RWPE2 (cell line): ENCODE measurements at places on chromosomes 5 and 9.

- DNase-seq = no peak
Observed at GRCh38 chr9:112489039-112489546, 2.5 kb downstream of the KIAA1958 start.

- no peak for DNase-seq
Observed at GRCh38 chr5:121399879-121400278, 451.8 kb upstream of the FTMT start.

DNA sequence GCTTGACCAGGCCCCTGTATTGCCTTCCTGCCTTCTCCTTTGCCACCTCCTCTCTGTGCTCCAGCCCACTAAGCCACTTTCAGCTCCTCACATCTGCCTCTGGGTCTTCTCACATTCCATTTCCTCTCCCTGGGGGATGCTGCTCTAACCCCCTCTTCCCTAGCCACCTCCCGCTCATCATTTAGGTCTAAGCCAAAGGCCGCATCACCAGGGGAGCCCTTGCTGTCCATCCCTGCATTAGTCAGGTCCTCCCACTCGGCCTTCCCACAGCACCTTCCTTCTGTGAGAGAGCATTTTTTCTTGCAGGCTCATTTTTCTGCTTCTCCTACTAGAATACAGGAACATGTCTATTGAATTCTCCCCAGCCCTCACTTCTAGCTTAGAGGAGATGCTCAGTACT, 72.6 kb upstream of the GALNT10 start:
- DNase-seq = no peak

GRCh38 chr5:39219437-39219836, at the start of gene FYB1:
FYB1 (minus strand) TSS chr5:39219563; CDS start chr5:39202960, 16,603 bp downstream.
- DNase-seq = no peak

- no peak for DNase-seq
Observed at GRCh38 chr9:124357721-124358361, 57.4 kb downstream of the PSMB7 start.

GRCh38 chr9:126154182-126154827, 172.3 kb upstream of the MVB12B start:
- no peak for DNase-seq

GRCh38 chr5:36619012-36619635, 12.7 kb downstream of the SLC1A3 start:
- no peak for DNase-seq

DNA sequence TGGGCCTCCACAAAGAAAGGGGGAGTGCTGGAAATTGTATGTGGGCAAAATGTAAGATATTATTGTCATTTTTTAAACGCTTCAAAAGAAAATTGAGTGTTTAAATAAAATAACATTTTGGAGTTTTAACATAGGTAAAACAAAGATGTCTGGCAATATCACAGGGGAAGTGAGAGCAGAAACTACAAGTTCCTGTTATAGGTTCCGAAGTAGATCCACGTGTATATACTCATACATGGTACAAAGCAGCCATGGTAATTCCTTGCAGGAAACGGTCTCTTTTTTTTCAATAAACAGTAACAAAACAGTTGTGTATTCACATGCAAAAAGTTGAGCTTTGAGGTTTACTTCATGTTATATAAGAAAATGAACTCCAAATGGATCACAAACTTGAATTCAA, 78.4 kb downstream of the MTRR start:
- DNase-seq = no peak

- DNase-seq = peak; percentile 79
Observed at GRCh38 chr5:13566871-13567339, 377.6 kb downstream of the DNAH5 start.

DNA sequence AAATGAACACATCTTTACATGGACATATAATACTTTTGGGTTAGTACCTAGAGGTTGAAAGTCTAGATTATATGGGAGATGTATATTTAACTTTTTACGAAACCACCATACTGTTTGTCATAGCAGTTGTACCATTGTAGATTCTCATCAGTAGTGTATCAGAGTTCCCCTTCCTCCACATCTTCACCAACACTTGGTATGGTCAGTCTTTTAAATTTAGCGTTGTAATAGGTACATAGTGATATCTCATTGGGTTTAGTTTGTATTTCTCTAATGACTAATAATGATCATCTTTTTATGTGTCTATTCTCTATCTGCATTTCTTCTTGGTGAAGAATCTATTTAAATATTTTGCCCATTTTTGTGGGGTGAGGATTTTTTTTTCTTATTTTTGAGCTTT, 137.5 kb downstream of the NR3C1 start:
- DNase-seq = no peak

DNA sequence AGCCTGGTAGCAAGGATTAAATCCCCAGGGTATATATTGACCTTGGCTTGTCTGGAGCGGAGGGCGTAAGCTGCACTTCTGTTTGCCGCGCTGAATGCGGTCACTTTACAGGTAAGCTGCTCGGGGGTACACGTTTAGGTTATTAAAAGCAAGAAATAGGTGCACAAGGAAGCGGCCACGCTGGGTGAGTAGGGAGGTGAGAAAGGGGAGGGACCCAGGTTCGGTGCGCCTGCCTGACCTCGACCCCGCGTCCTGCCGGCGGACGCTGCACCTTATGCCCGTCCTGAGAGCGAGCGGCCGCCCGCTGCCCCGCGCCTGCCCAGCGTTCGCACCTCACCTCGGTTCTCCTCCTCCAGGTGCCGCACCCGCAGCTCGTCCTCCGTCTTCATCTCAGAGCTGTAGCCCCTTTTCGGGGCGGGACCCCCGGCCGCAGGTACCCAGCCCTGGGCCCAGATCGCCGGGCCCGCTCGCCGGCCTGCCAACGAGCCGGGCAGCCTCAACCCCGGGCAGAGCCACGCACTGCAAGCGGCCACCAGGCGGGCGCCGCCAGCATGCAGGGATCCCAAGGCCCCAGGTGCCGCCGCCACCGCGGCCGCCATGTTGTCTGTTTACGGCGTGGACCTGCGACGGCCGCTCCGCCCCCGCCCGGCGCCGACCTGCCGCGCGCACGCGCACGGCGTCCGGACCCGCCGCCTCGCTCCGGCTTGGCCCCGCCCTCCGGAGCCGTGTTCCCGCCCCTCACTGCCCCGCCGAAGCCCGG, at the start of gene AUH:
Gene AUH, minus strand, starts transcription at position 628 of the 760 bp plus-strand sequence. Its CDS starts 29 bp downstream, at position 599.
- DNase-seq = peak; percentile 72

- no peak for DNase-seq
Observed at GRCh38 chr5:31918739-31919138, 255.4 kb downstream of the GOLPH3 start.

DNA sequence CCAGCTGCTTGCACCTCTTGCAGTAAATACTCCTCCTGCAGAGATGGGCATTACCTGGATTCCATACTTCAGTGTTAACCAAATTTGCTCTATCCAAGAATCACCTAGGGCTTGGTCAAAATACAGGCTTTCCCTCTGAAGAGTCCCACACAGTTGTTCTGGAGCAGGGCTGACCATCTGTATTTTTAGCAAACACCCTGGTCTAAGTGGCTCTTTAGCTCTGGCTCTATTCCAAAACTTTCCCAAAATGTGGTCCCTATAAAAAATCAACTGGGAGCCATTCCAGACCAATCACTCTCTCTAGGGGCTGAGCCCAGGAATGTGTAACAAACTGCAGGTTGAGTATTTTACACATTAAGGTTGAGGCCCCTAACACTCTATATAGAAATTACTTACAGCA, 153.7 kb downstream of the SPOCK1 start:
- no peak for DNase-seq

DNA sequence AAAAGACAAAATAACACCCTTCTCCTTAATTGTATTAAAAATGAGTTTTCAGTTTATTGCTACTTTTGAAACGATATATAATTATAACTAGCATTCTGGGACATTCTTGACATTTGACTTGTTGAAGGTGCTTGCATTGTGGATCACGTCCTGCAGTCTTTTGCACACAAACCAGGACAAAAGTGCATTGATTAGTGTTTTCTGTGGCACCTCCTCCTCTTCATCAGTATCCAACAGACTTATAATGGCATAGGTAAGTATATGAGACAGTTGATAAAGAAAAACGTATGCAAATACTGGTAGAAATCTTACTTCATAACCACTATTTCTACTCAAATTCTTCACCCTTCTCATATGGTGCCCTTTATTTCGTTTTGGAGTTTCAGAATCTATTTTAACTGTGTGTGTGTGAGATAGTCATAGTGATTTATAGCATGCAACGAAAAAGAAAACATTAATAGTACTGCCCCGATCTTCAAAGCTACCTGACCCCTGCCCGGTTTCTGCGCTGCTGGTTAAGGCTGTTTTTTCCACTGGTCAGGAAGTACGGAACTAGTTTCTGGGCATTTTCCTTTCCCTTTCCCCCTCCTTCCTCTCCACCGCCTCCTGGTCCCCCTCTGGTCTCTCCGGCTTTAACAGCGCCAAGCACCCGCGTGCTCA, 639 bp upstream of the RASA1 start:
- DNase-seq = no peak

DNA sequence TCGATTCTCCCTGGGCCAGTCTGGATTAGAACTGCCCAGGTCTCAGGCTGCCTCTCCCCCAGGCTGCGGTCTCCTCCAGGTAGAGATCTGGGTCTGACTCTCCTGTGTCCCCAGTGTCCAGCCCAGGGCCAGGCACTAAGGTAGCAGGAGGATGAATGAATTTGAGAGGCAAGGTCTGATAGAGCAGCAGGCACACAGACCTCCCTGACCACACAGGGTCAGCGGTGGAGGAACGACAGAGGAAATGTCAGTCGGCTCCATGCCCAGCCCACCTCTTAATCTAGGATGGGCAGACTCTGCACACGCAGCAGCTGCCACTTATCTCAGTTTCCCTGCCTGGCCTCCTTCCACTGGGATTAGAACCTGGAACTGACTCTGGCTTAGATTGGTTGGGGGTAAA, 272.7 kb upstream of the MVB12B start:
- no peak for DNase-seq

GRCh38 chr5:54002779-54003178, 307.6 kb downstream of the ARL15 start:
- DNase-seq = no peak

DNA sequence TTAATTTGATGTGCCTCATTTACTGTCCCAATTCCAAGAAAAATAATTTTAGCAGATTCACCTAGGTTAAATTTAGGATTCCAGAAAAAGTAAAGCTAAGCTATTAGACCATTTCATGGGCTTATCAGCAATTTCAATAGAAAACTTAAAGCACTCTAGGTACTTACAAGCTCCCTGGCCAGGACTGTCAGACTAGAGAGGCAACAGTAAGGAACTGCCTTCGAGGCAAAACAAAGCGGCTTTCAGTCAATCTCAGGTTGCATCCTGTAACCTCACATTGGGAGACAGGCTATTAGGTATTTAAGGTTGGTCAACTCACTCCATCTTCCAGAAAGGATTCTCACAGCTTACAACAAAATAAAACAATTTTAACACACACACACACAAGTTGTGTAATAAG, 48.7 kb upstream of the FSD1L start:
- no peak for DNase-seq

- DNase-seq = no peak
Observed at GRCh38 chr9:88947581-88948573, 43.4 kb upstream of the S1PR3 start.

DNA sequence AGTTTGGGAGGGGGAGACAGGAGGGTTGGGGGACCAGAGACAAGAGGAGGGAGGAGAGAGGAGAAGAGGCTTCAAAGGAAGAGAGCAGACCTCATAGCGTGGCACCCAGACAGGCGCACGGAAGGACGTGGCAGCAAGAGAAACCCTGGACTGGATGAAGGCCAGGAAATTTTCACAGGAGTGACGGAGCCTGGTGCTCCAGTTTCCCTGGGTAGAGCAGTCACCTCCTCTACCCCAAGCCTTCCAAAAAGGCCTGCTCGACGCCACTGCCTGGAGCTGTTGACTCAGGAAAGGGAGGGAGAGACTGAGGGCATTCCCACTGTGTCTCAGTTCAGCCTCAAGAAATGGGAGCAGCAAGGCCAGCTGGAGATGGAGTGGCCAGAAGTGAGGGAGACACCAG, 19.3 kb downstream of the AK8 start:
- DNase-seq = no peak

GRCh38 chr5:96433066-96433447, at the start of gene PCSK1:
PCSK1 (minus strand) TSS chr5:96433248; CDS start chr5:96433042, 206 bp downstream.
- no peak for DNase-seq

DNA sequence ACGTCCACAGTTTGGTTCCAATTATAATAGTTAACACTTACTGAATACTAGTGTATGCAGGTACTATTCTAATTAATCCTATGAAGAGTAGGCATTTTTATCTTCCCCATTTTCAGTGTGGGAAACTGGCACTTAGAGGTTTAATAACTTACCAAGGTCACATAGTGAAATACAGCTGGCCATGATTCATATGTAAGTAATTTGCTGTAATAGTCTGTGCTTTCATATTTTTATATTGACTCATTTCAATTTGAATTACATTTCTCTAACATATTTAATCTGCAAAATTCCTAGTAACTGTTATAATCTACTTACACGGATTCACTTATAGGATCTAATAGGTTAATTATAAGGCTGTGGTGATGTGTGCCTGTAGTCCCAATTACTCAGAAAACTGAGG, 19.4 kb downstream of the CCNH start:
- no peak for DNase-seq

DNA sequence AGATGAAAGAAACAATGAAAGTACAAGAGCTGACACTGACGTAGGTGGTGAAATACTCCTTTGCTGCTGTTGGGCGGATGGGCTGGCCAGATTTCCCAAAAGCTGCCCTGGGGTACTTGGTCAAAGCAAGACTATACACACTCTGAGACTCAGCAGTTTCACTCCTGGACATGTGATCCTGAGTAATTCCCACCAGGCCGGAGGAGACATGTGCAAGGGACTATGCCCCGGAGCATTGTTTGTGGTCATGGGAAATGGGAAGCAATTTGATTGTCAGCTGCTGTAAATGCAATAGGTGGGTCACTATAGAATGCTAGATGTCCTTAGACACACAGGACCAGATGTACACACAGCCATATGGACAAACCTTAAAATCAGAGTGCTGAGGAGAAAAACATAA, 116.1 kb downstream of the DCP2 start:
- no peak for DNase-seq

DNA sequence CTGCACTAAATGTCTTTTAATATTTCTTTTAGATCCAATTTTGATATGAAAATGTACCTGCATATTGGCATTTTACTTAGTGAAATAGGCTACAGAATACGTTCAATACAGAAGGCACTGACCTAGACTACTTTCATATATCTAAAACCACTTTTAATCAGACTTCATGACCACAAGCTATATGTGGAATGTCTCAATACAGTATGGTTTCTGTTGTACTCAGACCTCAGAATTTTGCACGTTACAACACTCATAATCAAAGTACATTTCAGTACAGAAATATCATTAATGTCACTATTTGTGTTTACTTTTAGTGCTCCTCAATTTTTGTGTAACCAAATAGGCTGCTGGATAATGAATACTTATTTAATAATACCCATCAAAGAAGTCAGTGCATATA, 74.8 kb downstream of the MEF2C start:
- no peak for DNase-seq

- DNase-seq = no peak
Observed at GRCh38 chr5:67426961-67427849, 230.6 kb upstream of the CD180 start.

- DNase-seq = no peak
Observed at GRCh38 chr5:35177783-35178182, 52.5 kb downstream of the PRLR start.

GRCh38 chr5:69415584-69415958, 655 bp downstream of the MARVELD2 start:
- DNase-seq = no peak

- DNase-seq = peak; percentile 20
Observed at GRCh38 chr5:6745706-6746222, 32.5 kb downstream of the TENT4A start.
